ENCODE measurements at places on chromosomes 2 and 18.

GRCh38 chr2:9250498-9251153 lies 44.0 kb downstream of the ASAP2 start:
- DNase-seq, result no peak

GRCh38 chr2:181858600-181858999 lies 32.9 kb upstream of the ITPRID2 start:
- no peak for DNase-seq

- DNase-seq, result no peak
Measured at GRCh38 chr2:99988599-99988998, 153.8 kb downstream of the AFF3 start.

DNA sequence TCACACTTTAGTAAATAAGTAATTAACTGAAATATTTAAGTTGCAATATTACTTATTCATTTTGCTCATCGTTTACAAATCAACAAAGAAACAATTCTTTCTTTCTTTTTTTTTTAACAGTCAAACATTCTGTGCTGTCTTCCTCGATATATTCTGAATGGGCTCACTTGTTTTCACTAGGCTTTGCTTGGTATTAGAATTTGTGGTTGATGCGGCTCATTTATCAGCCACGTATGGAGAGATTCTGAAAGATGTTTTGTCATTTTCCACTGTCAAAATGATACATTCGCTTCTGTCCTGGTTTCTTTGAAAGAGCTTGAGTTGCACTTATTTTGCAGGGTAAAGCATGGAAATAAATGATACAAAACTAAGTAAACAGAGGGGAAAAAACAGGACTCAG lies 323.7 kb downstream of the LRRTM1 start:
- DNase-seq, result no peak

GRCh38 chr2:126698376-126698775 lies 42.4 kb downstream of the GYPC start:
- DNase-seq, result no peak

- no peak for DNase-seq
Measured at GRCh38 chr2:11343368-11343649, 1.1 kb downstream of the ROCK2 start.

DNA sequence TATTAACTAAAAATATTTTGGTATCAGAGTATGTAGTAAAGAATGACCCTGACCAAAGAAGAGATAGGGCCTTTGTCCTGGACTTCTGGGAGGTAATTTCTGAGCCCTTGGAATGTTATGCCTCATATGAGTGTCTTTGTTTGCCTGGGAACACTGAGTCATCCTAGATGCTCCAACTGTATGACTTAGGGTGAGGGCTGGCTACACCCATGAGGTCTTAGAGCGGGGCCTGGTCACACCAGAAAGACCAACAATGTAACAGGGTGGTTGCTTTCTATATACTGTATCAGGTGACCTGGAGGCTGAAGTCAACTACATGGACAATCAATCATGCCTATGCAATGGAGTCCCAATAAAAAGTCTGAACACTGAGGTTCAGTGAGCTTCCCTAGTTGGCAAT lies 253.1 kb downstream of the MBD2 start:
- no peak for DNase-seq

DNA sequence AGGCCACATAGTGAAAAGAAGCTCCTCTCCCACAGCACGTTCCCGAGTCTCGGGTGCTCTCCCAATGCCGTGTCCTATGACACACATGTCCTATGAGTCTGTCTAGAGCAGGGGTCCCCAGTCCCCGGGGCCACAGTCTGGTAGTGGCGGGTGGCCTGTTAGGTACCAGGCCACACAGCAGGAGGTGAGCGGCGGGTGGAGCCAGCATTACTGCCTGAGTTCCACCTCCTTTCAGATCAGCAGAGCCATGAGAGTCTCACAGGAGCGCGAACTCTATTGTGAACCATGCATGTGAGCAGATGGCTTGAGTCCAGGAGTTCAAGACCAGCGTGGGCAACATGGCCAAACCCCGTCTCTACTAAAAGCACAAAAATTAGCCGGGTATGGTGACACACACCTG lies 112.6 kb downstream of the ZBTB7C start:
- no peak for DNase-seq

DNA sequence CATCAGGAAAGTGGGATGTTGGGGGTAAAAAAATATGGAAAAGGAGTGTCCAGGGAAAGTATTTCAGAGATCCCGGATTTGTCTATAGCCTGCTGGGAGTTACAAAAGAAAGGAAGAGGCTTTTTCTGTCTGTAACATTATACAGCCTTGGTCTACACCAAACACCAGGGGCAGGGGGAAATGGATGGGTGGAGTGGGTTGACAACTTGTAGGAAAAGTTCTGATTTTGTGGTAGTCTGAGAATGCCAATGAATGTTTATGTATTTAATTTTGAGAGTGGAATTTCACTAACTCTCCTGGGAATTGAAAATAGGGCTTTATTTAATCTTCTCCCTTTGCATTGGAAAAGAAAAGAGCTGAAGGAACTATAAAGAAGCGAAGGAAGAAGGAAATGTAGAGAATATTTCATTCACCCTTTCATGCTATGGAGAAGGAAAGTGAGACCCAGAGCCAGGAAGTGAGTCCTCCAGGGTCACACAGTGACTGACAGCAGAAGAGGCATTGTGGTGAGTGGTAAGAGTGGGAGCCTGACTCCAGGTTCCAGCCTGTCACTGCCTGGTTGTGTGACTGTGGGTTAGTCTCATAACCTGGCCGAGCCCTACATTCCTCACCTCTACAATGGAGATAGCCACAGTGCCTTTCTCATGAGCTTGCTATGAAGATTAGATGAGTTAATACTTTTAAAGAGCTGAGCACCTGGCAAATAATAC lies 346.3 kb upstream of the TNP1 start:
- no peak for DNase-seq

DNA sequence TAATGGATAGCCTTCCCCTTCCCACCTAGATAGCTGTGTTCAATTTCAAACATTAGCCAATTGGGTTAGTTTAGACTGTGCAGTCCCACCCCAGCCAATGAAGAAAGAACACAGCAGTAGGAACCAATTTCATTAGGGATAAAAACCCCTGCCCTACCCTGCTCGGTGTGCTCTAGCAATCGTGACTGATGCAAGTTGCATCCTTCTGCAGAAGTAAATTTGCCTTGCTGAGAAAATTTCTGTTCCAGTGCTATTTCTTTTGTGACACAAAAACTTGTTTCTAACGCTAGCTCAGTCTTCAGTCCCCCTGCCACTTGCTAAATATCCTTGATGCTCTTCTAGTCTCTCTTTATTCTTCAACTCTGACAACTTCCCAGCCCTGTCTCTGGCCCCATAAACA lies 15.2 kb upstream of the SAP130 start:
- DNase-seq, result no peak

DNA sequence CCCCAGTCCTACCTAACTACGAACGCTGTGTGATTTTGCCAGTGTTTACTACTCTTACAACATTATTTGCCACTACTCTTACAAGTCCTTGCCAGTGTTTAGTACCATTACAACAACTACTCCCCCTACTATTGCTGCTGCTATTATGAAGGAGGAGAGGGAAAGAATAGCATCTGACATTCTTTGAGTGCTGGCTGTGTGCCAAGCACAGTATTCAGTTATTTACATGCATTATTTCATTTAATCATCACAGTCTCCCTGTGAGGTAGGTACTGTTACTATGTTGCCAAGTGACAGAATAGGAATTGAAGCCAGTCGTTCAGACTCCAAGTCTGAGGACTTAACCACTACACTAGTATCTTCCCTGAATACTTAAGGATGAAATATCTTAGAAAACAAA lies 185.9 kb upstream of the FOSL2 start:
- no peak for DNase-seq

All from progenitor cell of endocrine pancreas (in vitro differentiated cells).